Type B pancreatic cell (in vitro differentiated cells): ENCODE measurements at places on chromosomes 16 and 17. TPM values are rescaled to one million over a fixed set of nuclear protein-coding genes. Genes with fewer than 3 reads are reported as not detected.

The NEUROD2 gene
- not detected in 2 replicates for total RNA-seq

The ZNF287 gene
- total RNA-seq, result 7.6 and 14.3 TPM in 2 replicates

The PERCC1 gene
- 0.77 and 0.83 TPM in 2 replicates for total RNA-seq

The SLC25A39 gene
- 137 and 169 TPM in 2 replicates for total RNA-seq

The PYDC1 gene
- total RNA-seq, result not detected in 2 replicates

The NPIPA7 gene
- 3.5 and 8.0 TPM in 2 replicates for total RNA-seq

The ARHGAP27 gene
- total RNA-seq, result 26.8 and 56.2 TPM in 2 replicates

The KCTD5 gene
- 25.1 and 30.5 TPM in 2 replicates for total RNA-seq

The KRTAP4-6 gene
- total RNA-seq, result not detected in 2 replicates

The KRT24 gene
- 0.43 TPM in 1 of 2 replicates, not detected in the other for total RNA-seq

The USH1G gene
- 0.56 and 1.4 TPM in 2 replicates for total RNA-seq

The NECAB2 gene
- total RNA-seq, result 1.5 and 6.5 TPM in 2 replicates

The TMIGD1 gene
- total RNA-seq, result 0.24 TPM in 1 of 2 replicates, not detected in the other

The TMC7 gene
- 1.4 and 2.6 TPM in 2 replicates for total RNA-seq

The FNDC8 gene
- not detected in 2 replicates for total RNA-seq

The SAP30BP gene
- total RNA-seq, result 88.1 and 89.3 TPM in 2 replicates

The VMO1 gene
- total RNA-seq, result 1.2 and 1.8 TPM in 2 replicates

The SIRT7 gene
- total RNA-seq, result 29.9 and 46.0 TPM in 2 replicates

The GSG1L2 gene
- not detected in 2 replicates for total RNA-seq

The ANKFN1 gene
- total RNA-seq, result 2.4 and 4.0 TPM in 2 replicates

The MFAP4 gene
- 2.6 and 18.0 TPM in 2 replicates for total RNA-seq

The MPDU1 gene
- total RNA-seq, result 61.8 and 67.6 TPM in 2 replicates

The ATF7IP2 gene
- 15.5 and 27.5 TPM in 2 replicates for total RNA-seq

The FAM171A2 gene
- total RNA-seq, result 13.3 and 34.7 TPM in 2 replicates

The CTRL gene
- total RNA-seq, result 0.59 and 1.4 TPM in 2 replicates

The TNS4 gene
- 1.8 and 2.3 TPM in 2 replicates for total RNA-seq

The TRAPPC2L gene
- total RNA-seq, result 80.4 and 91.4 TPM in 2 replicates

The CHTF8 gene
- 101 and 131 TPM in 2 replicates for total RNA-seq

The ABCA3 gene
- 10.5 and 12.5 TPM in 2 replicates for total RNA-seq

The TBC1D26 gene
- total RNA-seq, result 0.45 and 0.46 TPM in 2 replicates

The SLC7A5 gene
- 40.4 and 51.2 TPM in 2 replicates for total RNA-seq

The ALOXE3 gene
- total RNA-seq, result 0.14 TPM in 1 of 2 replicates, not detected in the other

The SNRNP25 gene
- total RNA-seq, result 38.5 and 48.7 TPM in 2 replicates

The G6PC1 gene
- 1.5 and 2.9 TPM in 2 replicates for total RNA-seq
